Stimulated activated CD4-positive, alpha-beta T cell treated with anti-CD3 and anti-CD28 coated beads, Interleukin-4, amount 100 ng/mL, for 1 hour (primary cell): ENCODE measurements at places on chromosomes 12 and 14.

DNA sequence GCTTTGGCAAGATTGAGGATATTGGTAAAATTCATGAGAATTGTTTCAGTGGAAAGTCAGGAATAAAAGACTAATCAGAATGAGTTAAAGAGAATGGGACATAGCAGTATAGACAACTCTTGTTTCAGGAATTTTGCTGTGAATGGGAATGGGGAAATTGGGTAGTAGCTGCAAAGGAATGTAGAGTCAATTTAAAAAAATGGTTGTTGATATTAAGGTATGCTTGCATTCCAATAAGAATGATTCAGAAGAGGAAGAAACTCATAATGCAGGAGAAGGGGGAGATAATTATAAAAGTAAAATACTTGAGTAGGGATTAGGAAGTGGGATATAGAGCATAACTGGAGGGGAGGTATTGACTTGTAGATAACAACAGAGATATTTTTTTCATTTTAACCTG is 40.7 kb downstream of the MNAT1 start:
- DNase-seq, result no peak

DNA sequence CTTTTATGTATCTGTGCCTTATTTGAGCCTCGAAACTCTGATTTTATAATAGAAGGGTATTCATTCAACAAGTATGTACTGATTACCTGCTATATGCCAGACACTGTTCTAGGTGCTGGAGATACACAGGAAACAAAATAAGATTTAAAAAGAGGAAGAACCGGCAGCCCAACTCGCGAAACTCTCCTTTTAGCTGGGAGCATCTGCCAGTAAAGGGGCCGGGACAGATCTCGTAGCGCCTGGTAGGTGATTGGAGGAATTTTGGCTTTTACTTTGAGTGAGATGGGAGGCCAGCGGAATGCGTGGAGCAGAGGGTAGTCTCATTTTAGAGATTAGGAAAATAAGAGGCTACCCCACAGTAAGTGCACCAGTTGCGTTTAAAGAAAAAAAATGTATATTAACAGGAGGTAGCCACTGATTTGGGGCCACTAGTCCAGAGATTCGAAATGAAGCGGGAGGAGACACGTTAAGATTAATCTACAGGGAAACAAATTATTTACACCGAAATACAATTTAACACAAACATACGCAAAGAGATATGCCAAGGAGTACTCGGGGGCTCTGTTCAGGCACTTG is 520 bp upstream of the MON2 start:
- DNase-seq, result peak; percentile 5

DNA sequence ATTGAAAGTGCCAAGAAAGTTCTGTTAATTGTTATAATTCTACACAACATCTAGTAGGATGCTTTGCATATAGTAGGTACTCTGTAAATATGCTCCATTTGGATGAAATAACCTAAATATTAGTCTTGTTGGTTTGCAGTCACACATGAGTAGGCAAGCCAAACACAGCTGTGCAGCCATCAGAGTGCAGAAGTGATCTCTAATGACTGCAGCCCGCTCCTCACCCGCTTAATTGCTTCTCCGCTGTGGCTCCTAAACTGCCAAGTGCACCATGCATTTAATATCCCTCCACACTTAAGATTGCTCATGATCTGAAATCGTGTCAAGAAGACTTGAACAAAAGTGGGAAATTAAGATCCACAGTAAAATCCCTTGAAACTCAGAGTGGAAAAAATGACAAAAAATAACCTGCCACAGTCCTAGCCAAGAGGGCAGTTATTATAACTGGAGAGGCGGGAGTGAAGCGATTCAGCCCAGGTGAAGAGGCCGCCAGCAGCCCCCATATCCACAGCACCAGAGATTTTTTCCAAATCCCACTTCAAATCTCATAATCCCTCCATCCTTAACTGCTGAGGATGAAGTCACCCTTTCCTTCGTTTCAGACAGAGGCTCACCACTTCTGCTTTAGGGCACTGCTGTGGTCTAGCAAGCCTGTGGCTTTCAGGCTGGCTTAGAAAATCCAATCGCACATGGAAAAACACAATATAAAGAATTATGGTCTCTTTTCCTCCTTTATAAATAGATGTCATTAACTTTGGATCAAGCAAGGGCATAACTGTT is 69.5 kb downstream of the TMEM30B start:
- DNase-seq, result no peak

DNA sequence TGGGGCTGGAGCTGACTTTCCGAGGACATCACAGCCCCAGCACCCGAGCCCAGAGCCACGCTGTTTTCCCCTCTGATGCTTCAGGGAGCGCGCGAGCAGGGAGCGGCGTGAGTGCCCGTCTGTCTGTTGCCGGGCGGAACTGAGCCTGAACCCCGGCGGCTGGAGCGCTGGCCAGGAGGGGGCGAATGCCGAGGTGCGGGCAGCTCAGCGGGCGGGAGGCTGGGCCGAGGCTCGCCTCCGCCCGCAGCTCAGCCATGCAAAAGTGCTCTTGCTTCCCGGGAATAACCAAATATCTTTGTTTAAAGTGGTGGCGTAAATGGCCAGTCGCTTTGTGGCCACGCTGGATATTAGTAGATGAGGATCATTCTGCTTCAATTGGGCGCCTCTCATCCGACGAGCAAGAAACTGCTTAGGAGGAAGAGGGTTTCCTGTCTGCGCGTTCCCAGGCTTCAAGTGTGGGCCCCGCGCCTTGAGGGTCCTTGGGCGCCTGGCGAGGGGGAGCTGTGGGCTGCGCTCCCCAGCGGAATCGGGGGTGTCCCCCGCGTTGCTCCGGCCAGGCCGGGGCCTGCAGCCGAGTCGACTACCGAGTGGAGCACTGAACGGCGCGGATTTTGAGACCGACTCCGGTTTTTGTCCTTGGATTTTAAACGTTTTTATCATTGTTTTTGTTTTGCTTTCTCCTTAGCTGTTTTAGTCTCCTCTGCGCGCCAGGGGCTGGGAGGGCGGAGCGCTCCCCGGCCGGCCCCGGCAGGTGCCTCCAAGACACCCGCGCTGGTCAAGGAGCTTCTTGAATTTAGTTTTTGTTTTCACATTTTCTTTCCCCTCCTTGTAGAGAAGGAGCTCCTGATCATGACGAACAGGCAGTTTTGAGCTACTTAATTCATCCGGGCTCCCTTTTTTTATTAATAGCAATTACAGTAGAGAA is 831 bp upstream of the NKX2-1 start:
- DNase-seq, result no peak
